ENCODE measurements at places on chromosomes 5 and 9.

GRCh38 chr9:89878687-89879086, 273.9 kb downstream of the GADD45G start:
- no peak for DNase-seq

GRCh38 chr5:84383816-84384603, 670 bp downstream of the EDIL3 start:
- DNase-seq: no peak

DNA sequence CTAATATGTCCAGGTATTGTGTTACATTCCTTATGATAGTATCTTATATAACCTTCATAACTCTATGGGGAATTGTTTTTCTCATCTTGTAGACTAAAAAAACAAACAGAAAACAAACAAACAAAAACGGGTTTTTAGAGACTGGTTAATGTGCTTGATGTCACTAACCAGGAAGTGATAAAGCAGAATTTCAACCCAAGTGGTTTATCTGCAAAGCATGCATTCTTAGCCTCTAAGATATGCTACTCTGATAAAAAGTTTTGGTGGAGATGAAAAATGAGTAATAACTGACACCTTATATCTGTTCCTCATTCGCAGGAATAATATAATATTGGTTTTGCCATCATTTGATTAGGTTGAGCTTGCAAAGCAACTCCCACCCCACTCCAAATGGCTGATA, 53.4 kb downstream of the PUM3 start:
- no peak for DNase-seq

DNA sequence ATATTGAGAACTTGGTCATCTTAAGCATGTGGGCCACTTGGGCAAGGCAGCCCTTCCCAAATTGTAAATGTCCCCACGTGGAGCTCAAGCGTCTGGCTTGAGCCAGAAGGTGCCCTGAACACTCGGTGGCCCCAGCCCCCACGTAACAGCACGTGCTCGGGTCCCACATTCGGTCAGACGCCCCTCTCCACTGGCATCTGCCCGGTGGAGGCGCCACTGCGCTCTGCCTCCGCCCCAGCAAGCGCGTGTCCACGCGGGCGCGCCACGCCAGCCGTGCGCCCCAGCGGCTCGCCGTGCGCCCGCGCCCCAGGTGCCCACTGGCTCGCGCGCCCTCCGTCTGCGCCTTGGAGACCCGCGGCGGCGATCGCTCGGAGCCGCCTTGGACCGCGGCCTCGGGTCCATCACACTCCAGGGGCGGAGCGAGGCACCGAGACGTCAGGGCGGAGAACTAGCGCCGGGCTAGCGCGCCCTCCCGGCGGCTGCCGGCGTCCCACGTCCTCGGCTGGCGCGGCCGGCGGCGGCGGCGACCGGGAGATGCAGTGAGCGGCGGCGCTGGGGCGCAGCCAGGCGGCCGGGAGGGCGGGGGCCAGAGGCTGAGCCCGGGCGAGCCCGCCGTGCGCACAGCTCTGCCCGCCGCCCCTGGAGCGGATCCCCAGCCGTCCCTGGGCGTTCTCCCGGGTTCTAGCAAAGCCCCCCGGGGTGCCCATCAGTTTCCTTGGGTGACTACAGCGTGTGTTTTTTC, at the start of gene PALM2AKAP2:
Gene PALM2AKAP2, plus strand, starts transcription at position 488 of the 742 bp plus-strand sequence. CDS start 291 bp downstream, outside the sequence.
- no peak for DNase-seq

DNA sequence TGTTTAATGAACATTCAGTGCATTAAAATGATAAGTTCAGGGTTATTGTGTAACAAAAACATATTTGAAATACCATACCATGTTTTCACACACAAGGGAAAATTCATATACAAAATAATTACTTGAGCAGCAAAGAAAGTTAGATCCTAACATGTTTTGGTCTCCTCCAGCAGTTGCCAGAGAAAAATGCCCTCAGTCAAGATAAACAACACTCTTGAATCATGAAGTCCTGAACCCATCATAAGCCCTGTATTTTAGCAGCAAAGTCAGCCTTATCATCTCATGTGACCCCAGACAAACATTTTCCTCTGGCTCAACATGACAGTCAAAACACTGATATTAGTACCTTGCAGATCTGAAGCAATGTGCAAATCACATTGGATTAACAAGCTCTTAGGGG, 1541.1 kb upstream of the WWC1 start:
- no peak for DNase-seq

DNA sequence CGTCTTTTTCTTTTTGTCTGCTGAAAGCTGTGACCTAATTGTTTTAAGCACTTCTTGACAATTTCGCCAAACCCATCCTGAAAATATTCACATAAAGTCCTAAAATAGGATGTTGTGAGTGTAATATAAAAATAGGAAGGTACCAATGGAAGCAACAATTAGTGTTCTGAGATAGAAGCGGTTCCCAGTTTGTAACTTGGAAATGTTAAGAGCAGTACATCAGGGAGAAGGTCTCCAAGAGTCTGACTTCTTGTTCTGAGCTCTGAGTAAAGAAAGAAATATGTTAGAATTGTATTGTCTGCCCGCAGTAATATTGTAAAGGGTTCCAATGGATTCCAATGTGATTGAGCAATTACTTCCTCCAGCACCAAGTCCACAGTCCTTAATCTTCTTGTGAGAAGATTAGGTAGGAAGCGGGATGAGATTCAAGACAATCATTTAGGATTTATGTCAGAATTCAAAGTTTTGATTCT, 3.9 kb downstream of the VCAN start:
- no peak for DNase-seq

DNA sequence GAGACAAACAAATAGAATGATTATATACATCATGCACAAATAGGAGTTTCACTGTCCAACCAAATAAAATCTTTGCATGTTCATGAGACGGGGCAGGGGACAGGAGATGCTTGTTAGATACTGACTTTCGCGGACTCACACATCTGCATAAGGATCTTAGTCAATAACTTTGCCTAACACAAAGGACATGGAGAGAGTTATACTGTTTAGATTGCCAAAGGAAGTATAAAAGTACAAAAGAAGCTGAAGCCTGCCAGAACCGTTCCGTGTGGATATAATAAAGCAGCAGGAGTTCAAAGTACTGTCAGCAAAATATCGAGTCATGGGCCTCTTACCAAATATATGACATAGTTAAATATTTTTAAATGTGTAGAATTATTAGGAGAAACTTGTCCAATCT, 1148.4 kb downstream of the EFNA5 start:
- DNase-seq: no peak

GRCh38 chr9:99808454-99808853, 13.2 kb upstream of the NR4A3 start:
- DNase-seq: peak; percentile 26

DNA sequence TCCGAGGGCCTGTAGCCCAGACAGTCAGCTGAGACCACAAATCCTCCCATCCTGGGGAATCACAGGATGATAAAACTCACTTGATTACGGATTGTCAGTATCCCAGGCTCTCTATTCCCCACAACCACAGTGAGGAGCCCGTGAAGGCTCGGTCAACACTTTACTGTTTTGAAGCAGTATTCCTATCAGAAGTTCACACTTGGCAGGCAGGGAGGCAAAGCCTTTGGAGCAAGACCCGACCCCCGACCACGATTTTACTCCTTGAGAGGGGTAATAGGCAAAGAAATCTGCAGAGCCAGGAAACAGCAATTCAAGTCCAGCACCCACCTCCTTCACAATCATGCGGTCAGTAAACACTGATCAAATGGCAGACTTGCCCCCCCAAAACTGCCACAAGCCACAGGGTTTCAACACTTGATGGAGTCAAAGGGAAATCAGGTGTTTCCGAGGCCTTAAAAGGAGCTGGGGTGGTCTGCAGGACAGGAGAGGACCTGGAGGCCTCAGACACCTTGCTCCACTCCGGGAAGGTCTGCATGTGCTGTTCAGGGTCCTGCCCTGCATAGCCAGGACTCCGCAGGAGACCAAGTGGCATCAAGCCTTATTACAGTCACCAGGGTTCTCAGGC, 25.2 kb downstream of the BICD2 start:
- no peak for DNase-seq

- no peak for DNase-seq
Observed at GRCh38 chr5:146209714-146210113, 6.3 kb downstream of the RBM27 start.

GRCh38 chr9:111029260-111029659, 9.0 kb downstream of the LPAR1 start:
- DNase-seq: no peak

DNA sequence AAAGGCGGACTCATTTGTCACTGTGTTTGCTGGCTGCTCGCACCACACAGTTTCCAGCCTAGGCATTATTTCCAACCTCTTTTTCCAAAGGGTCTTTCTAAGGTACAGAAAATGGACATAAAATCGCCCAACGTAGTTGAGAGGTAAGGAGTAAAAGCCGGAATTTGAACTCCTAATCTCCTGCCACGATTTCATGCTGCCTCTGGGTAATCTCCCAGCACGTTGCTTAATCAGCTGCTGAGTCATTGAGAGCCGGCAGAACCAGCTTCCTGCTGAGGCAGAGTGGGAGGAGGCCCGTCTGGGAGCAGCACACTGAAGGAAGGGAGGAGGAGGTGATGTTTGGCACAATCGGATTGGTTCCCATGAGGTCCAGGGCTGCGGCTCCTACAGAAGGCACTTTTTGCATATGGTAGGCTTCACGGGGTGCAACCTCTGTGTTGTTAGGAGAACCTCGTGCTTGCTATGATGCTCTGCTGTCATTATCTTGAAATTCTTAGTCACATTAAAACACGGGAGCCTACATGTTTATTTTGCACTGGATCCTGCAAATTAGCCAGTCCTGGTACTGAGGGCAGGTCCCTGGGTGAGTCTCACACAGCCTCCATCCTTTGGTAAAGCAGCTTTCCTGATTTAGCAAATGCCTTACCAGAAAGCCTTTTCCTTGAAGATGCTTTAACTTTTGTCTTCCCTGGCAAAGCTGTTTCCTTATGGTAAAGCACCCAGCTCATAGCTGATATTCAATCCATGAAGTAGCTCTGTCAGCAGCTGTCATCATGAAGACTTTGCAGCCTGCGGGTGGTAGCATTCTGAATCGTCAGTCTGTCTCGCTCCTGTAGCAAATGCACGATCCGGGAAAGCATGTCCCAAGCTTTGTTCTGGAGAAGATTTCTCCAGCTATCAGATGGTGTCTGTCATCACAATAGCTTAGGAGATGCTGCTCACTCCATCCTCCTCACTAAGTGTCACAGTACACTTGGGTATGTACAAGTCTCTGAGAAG, 191.6 kb upstream of the MSX2 start:
- peak; percentile 62 for DNase-seq

GRCh38 chr5:138338411-138339090, 485 bp downstream of the FAM53C start:
- DNase-seq: no peak

- DNase-seq: no peak
Observed at GRCh38 chr5:160092514-160092913, 26.7 kb downstream of the PWWP2A start.

GRCh38 chr5:113608113-113608596, 94.7 kb downstream of the YTHDC2 start:
- DNase-seq: no peak

DNA sequence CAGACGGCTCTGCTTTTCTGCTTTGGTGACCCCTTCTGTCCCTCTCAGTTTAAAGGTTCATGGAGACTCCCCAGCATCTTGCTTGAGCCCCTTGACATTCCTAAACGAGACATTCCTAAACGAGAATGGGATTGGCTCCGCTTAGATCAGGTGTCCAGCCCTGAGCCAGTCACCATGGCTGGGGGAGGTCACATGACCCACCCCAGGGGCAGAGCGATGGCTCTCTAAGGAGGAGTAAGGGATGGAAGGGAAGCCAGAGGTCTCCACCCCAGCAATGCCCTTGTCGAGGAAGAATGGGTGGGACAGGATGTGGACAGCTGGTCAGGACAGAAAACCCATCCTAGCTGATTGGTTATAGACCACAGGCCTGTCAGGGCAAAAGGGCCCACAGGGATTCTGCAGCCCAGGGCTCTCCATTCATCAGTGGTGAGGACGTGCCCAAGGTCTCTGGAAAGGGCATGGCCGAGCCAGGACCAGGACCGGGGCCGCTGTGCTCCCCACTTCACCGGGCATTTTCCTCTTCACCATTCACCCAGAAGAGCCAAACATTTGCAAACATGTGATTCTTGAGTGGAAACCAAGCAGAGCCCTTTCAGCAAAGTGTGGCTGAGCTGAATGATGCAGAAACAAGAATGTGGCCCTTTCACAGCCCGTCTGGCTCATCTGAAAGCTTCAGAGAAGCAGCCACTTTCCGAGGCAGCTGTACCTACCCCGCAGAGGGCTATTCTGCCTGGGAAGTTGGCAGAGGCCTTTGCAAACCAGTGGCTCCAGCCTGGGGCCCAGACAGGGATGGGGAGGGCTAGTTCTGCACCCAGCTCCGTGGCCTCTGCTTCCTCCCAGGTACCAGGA, 19.8 kb upstream of the AIF1L start:
- DNase-seq: no peak

- no peak for DNase-seq
Observed at GRCh38 chr5:77847814-77848290, 71.7 kb upstream of the TBCA start.

DNA sequence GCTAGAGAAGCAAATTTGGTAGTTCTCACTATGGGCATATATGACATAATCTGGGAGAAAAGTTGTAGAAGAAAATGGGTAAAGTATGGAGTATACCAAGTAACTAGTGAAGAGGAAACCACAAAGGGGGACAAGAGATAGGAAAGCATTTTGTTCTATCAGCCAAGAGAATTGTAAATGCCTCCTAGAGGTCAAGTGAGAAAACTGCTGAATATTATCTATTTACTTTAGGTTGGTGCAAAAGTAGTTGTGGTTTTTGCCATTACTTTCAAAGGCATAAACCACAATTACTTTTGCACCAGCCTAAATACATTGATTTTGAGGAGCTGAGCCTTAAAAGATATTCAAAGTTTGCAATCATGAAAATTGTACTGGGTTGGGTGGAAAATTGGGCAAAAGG, 126.7 kb upstream of the GRHPR start:
- peak; percentile 23 for DNase-seq

DNA sequence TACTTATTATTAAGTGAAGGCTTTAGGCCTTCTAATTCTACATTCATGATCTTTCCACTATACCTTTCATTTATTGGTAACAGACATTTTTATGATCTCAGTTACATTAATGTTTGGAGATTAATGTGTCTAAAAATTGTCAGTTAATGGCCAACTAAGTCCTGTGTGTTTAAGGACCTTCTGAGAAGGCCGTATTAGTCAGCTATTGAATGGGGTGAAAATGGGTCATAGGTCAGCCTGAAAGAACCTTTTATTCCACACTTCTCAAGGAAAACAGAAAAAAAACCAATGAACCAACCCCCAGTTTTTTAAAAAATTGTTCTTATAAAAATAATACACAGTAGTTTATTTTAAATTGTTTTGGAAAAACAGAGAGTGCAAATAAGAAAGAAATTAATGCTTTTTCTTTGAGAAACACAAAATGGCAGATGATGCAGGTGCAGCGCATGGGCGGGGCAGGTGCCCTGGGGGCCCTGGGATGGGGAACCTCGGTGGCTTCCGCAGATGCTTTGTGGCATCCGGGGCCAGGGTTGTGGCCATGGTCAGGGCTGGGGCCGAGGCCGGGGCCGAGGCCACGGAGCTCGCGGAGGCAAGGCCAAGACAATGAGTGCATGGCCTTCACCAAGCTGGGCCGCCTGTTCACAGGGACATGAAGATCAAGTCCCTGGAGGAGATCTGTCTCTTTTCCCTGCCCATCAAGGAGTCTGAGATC, 141.9 kb downstream of the SPATA31D1 start:
- DNase-seq: no peak

GRCh38 chr9:71819115-71819739, 50.9 kb upstream of the CEMIP2 start:
- DNase-seq: no peak

GRCh38 chr5:151757233-151758140, 944 bp downstream of the ATOX1 start:
- DNase-seq: no peak
